Activated naive CD8-positive, alpha-beta T cell treated with anti-CD3 and anti-CD28 coated beads for 36 hours (primary cell): ENCODE measurements at places on chromosomes 12 and 14. TPM values are rescaled to one million over a fixed set of nuclear protein-coding genes. Genes with fewer than 3 reads are reported as not detected.
A peak's percentile ranks its signal among the peaks of the same experiment; 100 is the strongest.

DNA sequence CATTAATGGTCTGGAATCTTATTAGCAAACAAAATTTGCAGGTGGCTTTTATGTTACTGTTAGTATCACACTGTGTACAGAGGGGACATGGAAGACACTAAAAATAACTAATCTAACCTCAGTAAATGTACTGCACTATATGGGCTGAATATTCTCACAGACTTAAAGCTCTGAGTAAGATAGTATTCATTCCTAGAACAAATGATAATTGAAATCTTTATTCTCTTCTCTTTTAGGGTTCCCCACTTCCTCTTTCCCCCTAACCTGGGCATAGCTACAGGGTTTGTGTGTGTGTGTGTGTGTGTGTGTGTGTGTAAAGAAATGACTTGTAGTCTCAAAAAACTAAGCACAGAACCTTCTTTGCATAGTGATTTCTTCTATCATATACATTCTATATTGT, 21.4 kb upstream of the HECTD1 start:
- no peak overlapping the region for H3K4me3 ChIP-seq
- H3K4me1 ChIP-seq, result peaks cover 6% of the 10 kb centered on the region
- H3K27ac ChIP-seq, result no peak overlapping the region

DNA sequence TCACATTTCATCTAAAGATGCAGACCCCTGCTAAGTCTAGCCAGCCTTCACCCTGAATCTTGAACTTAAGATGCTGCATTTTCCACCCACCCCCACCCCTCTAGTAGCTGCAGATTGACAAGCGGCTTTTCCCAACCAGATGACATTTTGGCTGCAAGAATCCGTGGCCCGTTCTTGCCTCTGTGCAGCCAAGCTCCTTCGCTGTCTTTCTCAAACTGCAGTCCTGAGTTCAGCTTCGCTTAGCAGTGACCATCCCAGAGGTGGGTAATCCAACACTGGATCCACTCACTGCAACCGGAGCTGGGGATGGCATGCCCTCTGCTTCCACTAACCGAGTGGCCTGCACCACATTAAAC, 765 bp upstream of the NFYB start:
- DNase-seq, result no peak
- peaks cover 12% of the 10 kb centered on the region for H3K4me1 ChIP-seq
- H3K27me3 ChIP-seq, result peaks cover 4% of the 10 kb centered on the region
- peak overlapping the region; percentile 35 for H3K27ac ChIP-seq
- H3K4me3 ChIP-seq, result peak overlapping the region; percentile 44
- H3K36me3 ChIP-seq, result no peaks in the 10 kb centered on the region

Gene ST8SIA1
- 0.28 TPM for total RNA-seq

Gene FLVCR2
- total RNA-seq, result 0.64 TPM

DNA sequence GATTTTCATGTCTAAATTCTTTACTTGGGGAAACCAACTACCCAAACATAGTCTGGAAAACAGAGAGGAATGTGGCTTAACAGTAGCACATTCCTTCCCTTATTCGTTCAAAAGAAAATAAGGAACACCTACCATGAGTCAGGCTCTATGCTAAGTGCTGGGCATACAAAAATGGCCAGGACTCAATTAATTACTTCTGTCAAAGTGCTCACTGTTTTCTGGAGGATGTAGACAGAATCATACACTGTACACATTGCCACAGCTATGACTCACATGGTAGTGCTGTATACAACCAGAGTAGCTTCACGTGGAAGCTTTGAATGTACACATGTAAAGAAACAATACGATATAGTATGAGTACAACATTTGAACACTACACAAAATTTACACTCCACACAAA, 50.1 kb downstream of the SLC25A21 start:
- H3K27me3 ChIP-seq, result no peaks in the 10 kb centered on the region
- no peaks in the 10 kb centered on the region for H3K4me1 ChIP-seq
- H3K27ac ChIP-seq, result no peak overlapping the region
- no peak overlapping the region for H3K4me3 ChIP-seq
- DNase-seq, result no peak

DNA sequence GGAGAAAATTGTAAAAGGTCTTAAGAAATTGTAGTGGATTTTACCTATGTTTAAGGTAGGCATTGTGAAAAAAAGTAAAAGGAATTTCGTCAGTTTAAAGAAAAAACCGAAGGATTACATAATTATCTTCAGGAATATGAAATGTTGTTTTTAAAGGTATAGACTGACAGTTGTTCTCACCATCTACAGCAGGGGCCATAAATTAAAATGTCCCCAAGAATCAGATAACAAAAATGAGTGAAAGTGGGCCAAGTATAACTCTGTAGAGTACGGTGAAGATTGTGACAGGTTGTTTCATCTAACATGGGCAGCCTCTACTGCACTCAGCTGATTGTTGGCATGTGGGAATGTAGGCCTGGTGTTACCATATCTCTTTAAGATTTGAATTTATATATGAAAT, 38.3 kb downstream of the YLPM1 start:
- peaks cover 24% of the 10 kb centered on the region for H3K36me3 ChIP-seq
- H3K27me3 ChIP-seq, result no peaks in the 10 kb centered on the region
- DNase-seq, result no peak
- peaks cover 4% of the 10 kb centered on the region for H3K4me1 ChIP-seq
- H3K4me3 ChIP-seq, result no peak overlapping the region

Gene BIN2
- 34.2 TPM for total RNA-seq

GRCh38 chr14:31360919-31361662, 59.3 kb downstream of the HEATR5A start:
- H3K36me3 ChIP-seq, result no peaks in the 10 kb centered on the region
- no peaks in the 10 kb centered on the region for H3K27me3 ChIP-seq
- H3K27ac ChIP-seq, result no peak overlapping the region
- no peaks in the 10 kb centered on the region for H3K4me1 ChIP-seq
- no peak for DNase-seq
- no peak overlapping the region for H3K4me3 ChIP-seq

Gene RTN1
- total RNA-seq, result not detected

Gene IFNG-AS1
- total RNA-seq, result not detected

Gene FBRSL1
- total RNA-seq, result 53.1 TPM

DNA sequence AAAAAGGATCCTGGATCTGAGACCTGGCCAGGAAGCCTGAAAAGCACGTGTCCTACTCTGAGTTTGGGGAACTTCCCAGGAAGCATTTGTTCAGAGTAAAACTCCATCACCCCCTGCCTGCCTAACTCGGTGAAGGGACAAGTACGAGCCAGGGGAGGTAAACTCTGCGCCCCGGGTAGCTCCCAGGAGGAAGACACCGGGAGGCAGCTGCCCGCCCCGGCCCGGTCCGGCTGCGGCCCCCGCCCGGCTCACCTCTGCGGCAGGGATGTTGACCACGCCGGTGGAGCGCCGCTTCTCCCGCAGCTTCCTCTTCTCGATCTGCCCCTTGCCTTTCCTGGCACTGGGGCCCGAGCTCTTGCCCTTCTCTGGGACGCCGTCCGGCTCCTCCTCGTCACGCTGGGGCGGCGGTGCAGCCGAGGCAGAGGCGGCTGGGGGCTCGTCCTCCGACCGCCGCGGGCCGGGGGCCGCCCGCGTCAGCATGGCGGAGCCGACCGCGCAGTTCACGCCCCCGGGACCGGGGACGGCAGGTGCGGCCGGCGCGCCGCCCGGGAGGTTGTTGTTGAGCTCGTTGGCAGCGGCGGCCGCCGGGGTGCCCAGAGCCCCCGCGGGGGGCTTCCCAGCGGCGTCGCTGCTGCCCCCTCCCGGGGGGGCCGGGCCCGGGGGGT, 1.2 kb downstream of the PAWR start:
- no peaks in the 10 kb centered on the region for H3K36me3 ChIP-seq
- H3K4me1 ChIP-seq, result peaks cover 14% of the 10 kb centered on the region
- peak overlapping the region; percentile 60 for H3K27ac ChIP-seq
- DNase-seq, result peak; percentile 31
- H3K4me3 ChIP-seq, result peak overlapping the region; percentile 79
- peaks cover 68% of the 10 kb centered on the region for H3K27me3 ChIP-seq

GRCh38 chr12:32989705-32990104, 93.1 kb upstream of the PKP2 start:
- H3K4me1 ChIP-seq, result no peaks in the 10 kb centered on the region
- H3K36me3 ChIP-seq, result no peaks in the 10 kb centered on the region
- peaks cover 1% of the 10 kb centered on the region for H3K27me3 ChIP-seq
- DNase-seq, result no peak

DNA sequence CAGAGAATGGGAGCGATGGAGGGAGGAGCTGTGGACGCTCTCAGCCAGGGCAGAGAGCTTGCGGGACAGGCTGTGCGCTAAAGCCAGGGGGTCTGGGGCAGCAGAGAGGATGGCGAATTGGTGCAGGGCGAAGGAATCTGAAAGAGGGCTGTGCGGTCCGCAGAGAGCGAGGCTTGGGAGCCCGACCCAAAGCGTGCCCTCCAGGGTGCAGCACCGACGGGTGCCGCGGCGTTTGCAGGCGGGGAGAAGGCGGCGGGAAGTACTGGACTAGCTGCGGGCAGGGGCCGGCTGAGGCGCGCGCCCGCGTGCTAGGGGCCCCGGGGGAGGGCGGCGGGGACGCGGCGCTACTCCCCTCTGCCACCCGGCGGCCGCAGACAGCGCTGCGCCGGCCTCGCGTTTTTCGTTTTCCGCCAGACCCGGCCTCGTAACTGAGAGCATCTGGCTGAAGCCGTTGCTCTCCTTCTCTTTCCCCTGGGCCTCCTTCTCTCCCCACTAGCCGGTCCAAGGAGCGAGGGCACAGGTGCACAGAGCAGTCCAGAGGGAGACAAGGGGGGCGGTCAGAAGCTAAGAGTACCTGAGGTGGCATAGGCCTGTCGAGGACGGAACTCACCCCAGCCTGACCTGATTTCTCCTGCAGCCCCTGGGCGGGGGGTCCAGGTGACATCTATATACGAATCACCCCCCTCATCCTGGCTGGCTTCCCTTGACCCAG, 24.9 kb downstream of the SLC6A12 start:
- no peak overlapping the region for H3K27ac ChIP-seq
- peak overlapping the region; percentile 62 for H3K4me3 ChIP-seq
- H3K27me3 ChIP-seq, result peaks cover 33% of the 10 kb centered on the region
- H3K36me3 ChIP-seq, result no peaks in the 10 kb centered on the region
